GM04504 (cell line): ENCODE measurements at places on chromosomes 6 and 20.
A peak's percentile ranks its signal among the peaks of the same experiment; 100 is the strongest.

DNA sequence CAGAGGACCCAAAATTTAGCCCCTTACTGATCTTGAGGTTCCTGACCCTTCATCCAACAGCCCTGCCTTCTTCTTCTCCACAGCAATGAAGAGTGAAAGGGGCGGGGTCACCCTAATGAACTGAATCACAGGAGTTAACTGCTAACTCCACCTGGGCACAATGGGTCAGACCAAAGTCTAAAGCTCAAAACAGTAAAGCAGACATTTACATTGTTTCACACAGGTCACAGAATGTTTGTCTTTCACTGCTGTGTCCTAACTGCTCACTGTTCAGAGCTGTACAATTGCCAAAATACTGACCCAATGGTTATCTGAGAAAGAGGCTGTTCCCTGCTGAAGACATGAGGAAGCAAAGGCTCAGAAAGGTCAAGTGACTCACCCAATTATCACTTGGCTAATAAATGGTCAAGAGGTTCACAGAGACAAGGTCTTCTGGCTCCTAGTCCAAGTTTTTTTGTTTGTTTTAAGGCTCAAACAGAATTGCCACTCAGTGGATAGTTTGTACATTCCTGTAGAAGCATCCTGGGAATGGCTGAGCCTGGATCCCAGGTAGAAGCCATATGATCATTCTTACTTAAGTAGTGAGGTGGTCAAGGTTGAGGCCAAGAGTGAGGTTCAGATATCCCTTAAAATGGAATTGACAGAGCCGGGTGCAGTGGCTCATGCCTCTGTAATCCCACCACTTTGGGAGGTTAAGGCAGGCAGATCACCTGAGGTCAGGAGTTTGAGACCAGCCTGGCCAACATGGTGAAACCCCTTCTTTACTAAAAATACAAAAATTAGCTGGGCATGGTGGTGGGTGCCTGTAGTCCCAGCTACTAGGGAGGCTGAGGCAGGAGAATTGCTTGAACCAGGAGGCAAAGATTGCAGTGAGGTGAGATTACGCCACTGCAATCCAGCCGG is 35.1 kb upstream of the FAM83C start:
- DNase-seq = no peak

DNA sequence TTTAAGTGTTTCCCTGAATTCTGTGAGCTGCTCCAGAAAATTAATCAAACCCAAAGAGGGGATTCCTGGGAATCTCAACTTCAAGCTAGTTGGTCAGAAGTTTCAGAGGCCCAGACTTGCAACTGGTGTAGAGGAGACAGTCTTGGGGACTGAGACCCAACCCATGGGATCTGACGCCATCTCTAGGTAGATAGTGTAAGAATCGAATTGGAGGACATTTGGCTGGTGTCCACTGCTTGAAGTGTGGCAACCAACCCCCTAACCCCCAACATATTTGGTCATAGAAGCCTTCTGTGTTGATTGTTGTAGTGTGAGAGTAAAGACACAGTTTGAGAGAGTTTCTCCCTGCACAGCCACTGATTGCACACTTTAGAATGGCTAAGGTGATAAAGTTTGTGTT is 103.5 kb upstream of the CARMIL1 start:
- no peak for DNase-seq

DNA sequence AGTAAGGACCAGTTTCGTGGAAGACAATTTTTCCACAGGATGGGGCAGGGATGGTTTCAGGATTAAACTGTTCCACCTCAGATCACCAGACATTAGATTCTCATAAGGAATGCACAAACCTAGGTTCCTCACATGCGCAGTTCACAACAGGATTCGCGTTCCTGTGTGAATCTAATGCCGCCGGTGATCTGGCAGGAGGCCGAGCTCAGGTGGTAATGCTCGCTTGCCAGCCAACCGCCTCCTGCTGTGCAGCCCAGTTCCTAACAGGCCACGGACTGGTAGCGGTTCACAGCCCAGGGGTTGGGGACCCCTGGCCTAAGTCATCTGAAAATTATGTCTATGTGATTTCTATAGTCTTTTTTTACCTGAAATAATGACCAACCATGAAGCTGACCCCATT is 217.5 kb downstream of the TMEM200A start:
- DNase-seq = no peak

- no peak for DNase-seq
Observed at GRCh38 chr6:117938311-117938995, 31.4 kb downstream of the SLC35F1 start.

- no peak for DNase-seq
Observed at GRCh38 chr20:62918147-62918546, 8.2 kb downstream of the DIDO1 start.

- peak; percentile 15 for DNase-seq
Observed at GRCh38 chr6:100463630-100464161, 1.0 kb downstream of the SIM1 start.

GRCh38 chr20:63808964-63809674 is 21.9 kb downstream of the ZBTB46 start:
- DNase-seq = no peak

GRCh38 chr6:160226118-160226591 is 32.5 kb downstream of the SLC22A2 start:
- no peak for DNase-seq

DNA sequence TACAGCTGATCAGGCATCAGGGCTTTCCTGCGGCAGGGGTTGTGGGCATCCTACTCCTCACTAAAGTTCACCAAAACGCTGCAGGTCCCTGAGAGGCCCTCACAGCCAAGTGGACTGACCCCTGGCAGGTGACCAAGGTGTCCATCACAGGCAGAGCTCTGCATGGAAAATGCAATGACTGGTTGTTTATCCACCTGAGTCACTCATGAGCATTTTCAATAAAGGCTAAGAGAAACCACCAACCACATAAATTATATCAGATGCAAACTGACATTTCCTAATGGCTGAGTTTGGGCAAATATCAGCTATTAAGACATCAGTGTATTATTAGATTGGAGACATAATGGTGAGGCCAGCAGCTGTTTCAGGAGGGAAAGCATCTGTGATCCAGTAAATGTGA is 152.7 kb upstream of the SYNDIG1 start:
- no peak for DNase-seq

GRCh38 chr6:3133515-3133914 is 15.0 kb downstream of the BPHL start:
- no peak for DNase-seq

DNA sequence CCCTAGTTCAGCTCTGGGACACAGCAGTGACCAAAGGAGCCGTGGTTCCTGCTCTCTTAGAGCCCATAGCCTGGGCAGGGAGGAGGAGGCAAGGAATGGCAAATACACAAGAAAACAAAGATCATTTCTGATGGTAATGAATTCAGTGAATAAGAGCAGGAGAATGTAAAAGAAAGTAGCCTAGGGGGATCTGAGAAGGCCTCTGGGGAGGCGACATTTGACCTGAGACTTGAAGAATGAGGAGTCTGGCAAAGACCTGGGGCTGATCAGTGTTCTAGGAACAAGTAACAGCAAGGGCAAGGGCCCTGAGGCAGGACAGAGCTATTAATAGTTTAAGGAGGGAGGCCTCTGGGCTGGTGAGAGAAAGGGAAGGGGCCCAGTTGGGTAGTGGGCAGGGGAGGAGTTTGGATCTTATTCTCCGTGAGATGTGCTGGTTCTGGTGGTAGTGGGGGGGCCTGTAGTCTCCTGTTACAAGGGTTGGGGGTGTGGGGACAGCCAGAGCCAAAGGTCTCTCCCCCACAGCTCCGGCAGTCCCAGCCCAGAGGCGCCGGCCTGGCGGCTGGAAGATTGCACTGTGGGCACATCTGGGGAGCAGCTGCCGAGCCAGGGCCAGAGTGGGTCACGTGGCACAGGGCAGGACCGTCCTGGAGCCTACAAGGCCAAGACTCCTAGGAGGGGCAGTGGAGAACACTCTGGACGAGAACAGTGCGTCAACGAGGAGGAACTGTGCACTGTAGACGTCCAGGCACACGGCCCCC is 9.3 kb upstream of the ID1 start:
- DNase-seq = peak; percentile 97

DNA sequence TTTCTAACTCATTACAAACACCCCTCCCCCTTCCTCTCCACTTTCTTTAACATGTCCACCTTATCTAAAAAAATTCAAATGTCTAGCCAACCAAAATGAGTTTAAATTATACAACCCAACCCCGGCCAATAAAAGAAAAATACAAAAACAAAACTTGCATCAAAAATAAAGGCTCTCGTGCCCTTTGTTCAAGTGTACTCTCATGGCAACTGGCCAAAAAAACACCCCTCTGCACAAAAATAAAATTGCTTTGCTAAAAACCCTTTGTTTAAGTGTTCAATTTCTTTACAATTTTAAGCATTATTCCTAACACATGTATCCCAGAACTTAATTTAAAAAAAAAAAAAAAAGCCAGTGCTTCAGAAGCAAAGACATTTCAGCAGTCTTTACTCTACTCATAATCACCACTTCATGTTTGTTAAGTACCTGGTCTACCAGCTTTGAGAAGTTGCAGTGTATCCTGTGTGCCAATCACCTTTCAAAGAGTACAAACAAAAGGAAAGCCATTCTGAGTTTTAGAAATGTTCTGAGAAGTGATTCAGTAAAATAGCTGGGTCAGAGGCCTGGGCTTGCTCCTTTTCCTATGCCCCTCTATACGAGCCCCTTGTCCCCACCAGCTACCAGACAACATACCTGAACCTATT is 87.5 kb downstream of the MDN1 start:
- DNase-seq = no peak

GRCh38 chr6:24385536-24386269 is 17.0 kb upstream of the MRS2 start:
- no peak for DNase-seq

DNA sequence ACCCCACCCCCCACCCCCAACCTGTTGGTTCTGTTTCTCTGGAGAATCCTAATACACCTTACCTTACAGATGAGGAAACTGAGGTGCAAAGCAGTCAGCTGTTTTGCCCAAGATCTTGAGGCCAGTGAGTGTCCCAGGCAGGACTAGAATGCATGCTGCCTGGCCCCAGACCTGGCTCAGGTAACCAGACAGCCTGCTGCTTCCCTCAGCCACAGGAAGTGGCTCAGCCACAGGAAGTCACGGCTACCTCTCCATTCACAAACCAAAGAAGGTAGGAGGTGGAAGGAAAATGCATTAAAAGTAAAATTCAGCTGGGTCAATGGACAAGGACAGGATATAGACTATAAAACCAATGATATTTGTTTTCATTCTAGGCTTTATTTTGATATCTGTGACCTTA is 517.6 kb downstream of the CD83 start:
- no peak for DNase-seq

DNA sequence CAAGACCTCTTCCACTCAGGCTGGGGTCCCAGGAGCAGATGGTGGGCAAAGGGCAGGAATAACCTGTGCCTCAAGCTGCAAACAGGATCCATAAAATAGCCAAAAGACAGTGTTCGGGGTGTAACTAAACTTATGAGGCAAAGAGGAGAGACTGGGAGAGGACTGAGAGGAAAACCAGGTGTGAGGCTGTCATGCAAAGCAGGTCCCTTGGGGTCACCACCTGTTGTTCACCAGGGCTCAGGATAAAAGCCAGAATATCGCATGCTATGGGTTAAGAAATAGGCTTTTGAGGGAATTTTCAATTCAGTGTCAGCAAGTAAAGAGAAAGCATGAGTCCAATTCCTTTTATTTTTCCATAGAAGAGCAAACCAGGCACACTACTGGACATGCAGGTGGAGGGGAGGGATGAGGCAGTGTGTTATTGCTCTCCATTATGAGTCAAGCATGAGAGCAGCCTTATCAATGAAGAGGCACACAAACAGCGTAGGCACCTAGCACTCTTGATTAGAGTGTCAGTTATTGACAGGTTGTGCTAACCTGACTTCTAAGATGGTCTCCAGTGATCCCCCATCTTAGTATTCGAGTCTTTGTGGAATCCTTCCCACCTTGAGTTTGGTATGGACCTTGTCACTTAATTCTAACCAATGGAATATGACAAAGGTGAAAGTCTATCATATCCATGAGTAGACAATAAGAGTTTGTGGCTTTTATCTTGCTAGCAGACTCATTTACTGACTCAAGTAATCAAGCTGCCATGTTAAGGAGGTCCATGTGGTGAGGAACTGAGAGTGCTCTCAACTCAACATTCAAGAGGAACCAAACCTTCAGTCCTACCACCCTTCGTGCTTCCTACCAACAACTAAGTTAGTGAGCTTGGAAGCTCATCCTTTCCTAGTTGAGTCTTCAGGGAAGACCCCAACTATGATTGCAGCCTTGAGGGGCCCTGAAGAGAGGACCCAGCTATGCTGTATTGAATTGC is 18.8 kb downstream of the HLA-E start:
- no peak for DNase-seq

DNA sequence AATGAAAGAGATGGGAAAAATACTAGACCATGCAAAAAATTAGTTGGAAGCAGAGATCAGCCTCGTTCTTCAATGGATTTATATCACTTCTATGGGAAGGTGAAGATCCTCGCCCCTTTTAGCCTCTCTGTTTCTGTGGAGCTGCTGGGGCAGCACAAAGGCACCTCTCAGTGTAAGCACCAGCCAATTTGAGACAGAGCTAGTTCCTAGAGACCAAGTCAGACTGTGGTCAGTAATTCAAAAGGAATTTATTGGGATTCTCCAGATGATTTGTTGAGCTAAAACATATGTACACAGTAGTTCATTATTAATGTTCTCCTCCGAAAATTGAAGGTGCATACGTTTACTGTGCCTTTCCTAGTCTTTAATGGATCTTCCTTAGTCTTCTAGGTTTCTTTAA is 42.4 kb downstream of the SCGN start:
- no peak for DNase-seq

- no peak for DNase-seq
Observed at GRCh38 chr6:158409451-158409850, 97.2 kb downstream of the TULP4 start.

DNA sequence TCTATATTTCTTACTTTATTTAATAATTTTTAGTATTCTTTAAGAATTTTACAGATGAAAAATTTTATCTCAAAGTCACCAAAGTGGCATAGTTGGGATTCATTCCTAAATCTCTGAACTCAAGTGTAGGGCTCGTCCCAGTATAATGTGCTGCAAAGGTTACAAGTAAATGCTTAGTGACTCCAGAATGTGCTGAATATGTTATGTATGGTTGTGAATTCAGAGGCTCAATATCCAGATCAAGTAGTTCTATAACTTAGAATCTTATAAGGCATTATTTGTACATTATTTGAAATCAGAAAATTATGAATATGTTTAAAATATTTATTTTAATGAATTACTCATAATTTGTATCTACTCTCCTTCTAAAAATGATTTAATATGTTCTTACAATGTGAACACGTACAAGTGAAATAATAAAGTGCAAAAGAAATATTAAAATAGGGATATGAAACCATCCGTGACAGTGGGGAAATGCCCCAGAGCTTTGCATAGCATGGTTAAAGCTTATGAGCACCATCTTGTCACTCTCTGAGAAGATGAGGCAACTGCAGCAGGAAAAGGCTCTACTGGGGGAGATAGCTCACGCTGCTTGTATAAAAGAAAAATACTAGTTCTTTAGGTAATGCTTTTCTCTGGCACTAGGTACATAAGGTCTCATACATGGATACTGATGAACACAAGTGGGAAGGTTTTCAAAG is 259.0 kb downstream of the FOXC1 start:
- DNase-seq = no peak
